ENCODE measurements at places on chromosomes 11 and 22. TPM values are rescaled to one million over a fixed set of nuclear protein-coding genes. Genes with fewer than 3 reads are reported as not detected.

MGAT3 gene
- 11.1 TPM for polyA plus RNA-seq

OR52I2 gene
- not detected for polyA plus RNA-seq

PNPLA3 gene
- 4.0 TPM for polyA plus RNA-seq

CSF2RB gene
- 5.4 TPM for polyA plus RNA-seq
